Neural crest cell (in vitro differentiated cells): ENCODE measurements at places on chromosomes 1 and 21.
A peak's percentile ranks its signal among the peaks of the same experiment; 100 is the strongest.

DNA sequence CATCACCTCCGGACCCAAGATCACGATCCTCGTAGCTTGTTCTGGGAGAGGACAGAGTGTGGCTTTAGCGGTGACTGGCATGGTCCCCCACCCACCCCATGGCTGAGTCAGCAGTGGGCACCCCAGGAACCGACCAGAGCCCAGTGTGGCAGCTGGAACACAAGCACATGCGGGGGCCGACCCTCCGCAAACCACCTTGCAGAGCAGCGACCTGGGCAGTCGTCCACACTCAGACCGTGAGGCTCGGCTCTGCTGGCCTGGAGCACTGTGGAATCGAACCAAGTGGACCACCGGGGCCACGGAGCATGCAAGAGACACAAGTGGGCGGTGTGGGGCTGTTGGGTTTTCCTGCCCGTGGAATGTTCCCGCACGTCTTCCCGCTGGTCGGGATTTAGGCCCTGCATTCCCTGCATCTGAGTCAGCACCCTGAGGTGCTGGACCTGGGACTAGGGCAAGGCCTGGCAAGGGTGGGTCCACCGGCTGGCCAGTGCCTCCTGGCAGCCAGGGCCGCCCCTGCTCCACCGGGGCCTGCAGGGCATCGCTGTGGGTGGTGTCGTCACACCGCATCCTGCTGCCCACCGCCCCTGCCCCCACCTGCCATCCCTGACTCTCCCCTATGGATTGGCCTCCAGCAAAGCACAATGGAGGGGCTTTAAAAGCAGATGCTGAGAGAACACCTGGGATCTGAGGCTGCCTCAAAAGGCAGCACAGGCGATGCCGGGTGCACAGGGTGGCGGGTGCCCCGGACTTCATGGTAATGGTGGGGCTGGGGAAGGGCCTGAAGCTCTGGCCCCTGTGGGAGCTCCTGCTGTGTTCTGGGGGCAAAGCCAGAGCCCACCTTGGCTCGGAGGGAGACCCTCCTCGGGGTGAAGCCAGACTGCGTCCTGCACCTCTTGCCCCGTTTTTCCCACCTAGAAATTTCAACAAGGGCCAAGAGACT, 18.5 kb downstream of the MORN1 start:
- H3K36me3 ChIP-seq = peaks cover 9% of the 10 kb centered on the region
- no peaks in the 10 kb centered on the region for H3K27me3 ChIP-seq
- H3K4me1 ChIP-seq = no peaks in the 10 kb centered on the region
- no peak for DNase-seq

DNA sequence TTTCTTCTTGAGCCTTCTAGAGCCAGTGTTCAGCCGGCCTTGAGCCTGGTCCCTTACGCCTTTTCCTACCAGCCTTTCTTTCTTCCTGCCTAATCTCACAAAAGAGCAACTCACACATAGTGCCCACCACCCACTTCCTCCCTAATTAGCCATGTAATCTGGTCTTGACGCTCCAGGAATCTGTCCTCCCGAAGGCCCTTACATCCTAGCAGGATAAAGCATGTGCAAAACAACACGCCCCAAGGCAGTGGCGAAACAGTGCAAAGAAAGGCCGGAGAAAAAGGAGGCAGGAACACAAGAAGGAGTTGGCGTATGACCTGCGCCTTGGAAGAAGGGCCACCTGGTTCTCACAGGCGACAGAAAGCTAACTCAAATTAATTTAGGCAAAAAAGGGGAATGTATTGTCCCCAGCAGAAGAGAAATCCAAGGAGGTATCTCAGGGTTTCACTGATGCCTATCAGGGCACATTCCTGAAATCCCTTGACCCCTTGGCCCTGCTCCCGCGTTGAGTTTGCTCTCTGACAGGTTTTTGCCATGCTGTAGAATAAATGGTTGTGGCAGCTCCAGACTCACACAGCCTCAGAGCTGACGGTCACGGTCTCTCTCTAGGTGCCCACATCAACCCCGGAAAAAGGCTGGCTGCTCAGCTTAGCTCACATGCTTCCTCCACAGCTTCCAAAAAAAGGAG, 79.0 kb downstream of the ZNF281 start:
- peak overlapping the region; percentile 22 for H3K27ac ChIP-seq
- peaks cover 22% of the 10 kb centered on the region for H3K4me1 ChIP-seq
- no peak for DNase-seq
- no peaks in the 10 kb centered on the region for H3K36me3 ChIP-seq

DNA sequence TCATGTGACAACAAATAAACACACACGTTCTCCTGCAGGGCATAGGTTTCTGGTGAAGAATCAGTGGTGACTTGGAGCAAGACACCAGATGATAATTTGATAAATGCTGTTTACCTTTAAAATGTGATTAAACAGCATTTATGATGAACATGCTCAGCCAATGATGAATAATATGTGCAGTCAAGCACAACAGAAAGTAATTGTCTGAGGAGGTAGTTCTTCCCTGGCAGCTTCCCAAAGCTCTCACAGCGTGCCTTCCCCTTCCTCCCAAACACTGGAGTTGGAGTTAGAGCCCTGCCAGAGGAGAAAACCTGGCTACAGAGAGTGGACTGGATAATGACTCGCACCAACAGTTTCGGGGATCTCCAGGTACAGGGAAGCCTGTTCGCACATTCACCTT, 463.5 kb downstream of the SMYD3 start:
- peaks cover 5% of the 10 kb centered on the region for H3K36me3 ChIP-seq
- no peaks in the 10 kb centered on the region for H3K4me1 ChIP-seq

DNA sequence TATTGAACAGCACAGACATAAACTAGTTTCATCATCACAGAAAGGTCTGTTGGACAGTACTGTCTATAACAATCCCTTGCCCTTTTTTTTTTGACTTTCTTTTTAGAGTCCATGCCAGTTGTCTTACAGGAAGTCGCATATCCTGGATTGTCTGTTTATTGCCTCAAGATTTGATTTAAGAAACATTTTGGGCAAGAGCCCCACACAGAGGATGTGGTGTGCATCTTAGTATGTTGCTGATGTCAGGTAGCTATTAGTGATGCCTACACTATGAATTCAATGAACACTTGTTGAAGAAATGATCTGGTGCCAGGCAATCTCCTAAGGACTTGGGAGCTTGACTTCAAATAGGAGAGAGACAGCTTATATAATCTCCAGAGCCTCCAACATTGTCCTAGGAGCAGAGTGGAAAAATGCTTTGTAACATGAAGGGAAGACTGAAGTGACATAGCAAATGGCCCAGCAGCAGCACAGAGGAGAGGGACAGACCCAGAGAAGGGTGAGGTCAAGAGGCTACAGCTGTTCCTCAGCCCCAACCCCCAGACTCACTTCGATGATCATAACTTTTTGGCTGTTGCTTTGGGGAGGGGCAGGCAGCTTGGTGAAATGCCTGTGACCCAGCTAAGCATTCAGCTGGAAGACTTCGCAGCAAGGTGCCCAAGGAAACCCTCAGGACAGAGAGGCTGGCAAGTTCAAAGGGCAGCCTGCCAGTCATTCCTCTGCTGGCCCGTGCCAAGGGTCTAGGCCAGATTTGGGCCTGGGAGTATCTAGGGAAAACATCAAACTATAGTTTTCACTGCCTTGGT, 7.5 kb upstream of the RAB29 start:
- H3K4me3 ChIP-seq = no peak overlapping the region
- H3K4me1 ChIP-seq = no peaks in the 10 kb centered on the region
- no peaks in the 10 kb centered on the region for H3K36me3 ChIP-seq
- H3K27ac ChIP-seq = no peak overlapping the region
- no peak for DNase-seq

- DNase-seq = no peak
- H3K36me3 ChIP-seq = no peaks in the 10 kb centered on the region
- H3K27ac ChIP-seq = no peak overlapping the region
- peaks cover 6% of the 10 kb centered on the region for H3K27me3 ChIP-seq
- no peaks in the 10 kb centered on the region for H3K4me1 ChIP-seq
Measured at GRCh38 chr1:114302821-114303220, 149.2 kb upstream of the SYT6 start.

DNA sequence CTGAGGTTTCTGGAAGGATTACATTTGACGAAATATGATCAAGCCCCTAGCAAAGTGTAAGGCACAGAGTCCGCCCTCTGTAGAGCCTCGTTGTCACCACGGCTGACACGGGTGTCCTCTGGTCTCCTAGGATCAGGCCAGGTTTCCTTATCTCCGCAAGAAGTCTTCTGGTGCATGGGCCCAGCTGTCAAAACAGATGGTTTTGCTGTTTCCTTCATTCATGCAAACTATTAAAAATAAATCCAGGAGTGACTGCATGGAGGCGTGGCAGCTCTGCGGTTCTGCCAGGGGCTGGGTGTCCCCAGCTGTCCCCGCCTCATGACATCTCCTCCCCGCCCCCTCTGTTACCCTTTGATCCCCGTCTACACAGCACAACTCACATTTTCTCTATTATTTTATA, 209.0 kb downstream of the DYRK1A start:
- H3K27ac ChIP-seq = no peak overlapping the region
- DNase-seq = no peak
- H3K27me3 ChIP-seq = no peaks in the 10 kb centered on the region

DNA sequence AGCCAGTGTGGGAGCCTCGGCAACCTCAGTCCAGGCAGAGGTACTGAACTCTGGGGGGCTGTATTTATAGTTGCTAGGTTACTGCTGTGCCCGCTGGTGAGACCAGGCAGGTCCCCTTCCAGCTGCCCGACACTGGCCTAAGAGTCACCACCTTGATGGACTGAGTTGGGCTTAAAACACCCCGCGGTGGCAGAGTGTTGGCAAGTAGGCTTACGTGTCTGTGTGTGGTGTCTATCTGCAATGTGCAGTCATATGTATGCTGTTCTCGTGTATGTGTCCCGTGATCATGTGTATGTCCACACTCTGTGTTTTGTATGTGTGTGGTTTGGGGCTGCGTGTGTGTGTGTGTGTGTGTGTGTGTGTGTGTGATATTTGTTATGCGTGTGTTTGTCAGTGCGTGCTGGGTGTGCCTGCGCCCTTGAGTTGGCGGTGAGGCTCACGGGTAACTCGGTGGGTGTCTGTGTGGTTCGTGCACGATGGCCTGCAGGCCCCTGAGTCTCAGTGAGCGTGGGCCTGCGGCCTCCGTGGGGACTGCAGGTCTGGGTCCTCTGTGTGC, 65.5 kb downstream of the MEF2D start:
- H3K4me1 ChIP-seq = peaks cover 13% of the 10 kb centered on the region
- no peak for DNase-seq
- H3K4me3 ChIP-seq = no peak overlapping the region
- H3K27ac ChIP-seq = no peak overlapping the region

DNA sequence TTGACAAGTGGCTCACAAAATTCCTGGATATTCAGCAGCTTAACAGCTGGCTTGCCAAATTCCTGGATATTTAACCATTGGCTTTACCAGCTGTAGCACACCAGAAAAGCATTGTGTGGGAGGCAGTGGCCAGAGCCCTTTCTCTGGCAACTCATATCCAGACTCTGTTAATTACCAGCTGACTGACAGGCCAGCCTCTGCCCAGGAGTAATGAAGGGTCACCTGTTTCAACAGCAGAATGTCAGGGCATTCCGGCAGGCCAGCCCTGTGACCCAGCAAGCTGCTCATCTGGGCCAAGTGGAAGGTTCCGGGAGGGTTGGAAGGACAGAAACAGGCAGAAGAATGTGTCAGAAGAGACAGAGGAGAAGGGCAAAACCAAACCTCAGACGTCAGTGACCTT, 35.2 kb upstream of the KIRREL1 start:
- no peaks in the 10 kb centered on the region for H3K36me3 ChIP-seq
- H3K4me3 ChIP-seq = no peak overlapping the region
- DNase-seq = no peak
- H3K27ac ChIP-seq = no peak overlapping the region

GRCh38 chr1:217274416-217274815, 356.5 kb downstream of the GPATCH2 start:
- H3K36me3 ChIP-seq = no peaks in the 10 kb centered on the region
- no peak overlapping the region for H3K4me3 ChIP-seq
- H3K27ac ChIP-seq = no peak overlapping the region

DNA sequence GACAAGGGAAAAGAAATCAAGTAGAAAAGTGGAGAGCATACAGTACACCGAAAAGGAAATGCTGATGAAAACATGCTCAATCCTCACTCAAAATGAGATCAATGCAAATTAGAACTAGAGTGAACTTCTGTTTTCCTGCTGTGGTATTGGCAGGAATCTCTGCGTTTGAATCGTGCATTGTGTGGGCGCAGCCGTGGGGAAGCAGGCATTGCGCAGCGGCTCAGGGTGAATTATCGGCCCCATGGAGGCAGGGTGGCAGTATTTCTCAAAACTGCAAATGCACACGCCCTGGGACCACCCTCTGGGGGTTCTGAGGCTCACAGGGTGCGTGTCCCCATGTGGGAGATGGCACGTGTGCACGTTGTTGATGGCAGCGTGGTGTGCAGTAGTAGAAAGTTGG, 140.6 kb downstream of the PEX14 start:
- no peak overlapping the region for H3K4me3 ChIP-seq
- no peaks in the 10 kb centered on the region for H3K27me3 ChIP-seq
- H3K36me3 ChIP-seq = peaks cover 2% of the 10 kb centered on the region
- no peak for DNase-seq

- peak overlapping the region; percentile 53 for H3K27ac ChIP-seq
- DNase-seq = no peak
- H3K36me3 ChIP-seq = peaks cover 41% of the 10 kb centered on the region
- peaks cover 2% of the 10 kb centered on the region for H3K27me3 ChIP-seq
Measured at GRCh38 chr1:42937836-42938644, 20.6 kb downstream of the SLC2A1 start.

- no peak for DNase-seq
- no peaks in the 10 kb centered on the region for H3K36me3 ChIP-seq
- H3K27ac ChIP-seq = no peak overlapping the region
- H3K4me3 ChIP-seq = no peak overlapping the region
- peaks cover 5% of the 10 kb centered on the region for H3K4me1 ChIP-seq
Measured at GRCh38 chr1:188425687-188426086, 1596.9 kb downstream of the PLA2G4A start.

- H3K27me3 ChIP-seq = no peaks in the 10 kb centered on the region
- H3K36me3 ChIP-seq = peaks cover 17% of the 10 kb centered on the region
- no peak overlapping the region for H3K27ac ChIP-seq
- H3K4me3 ChIP-seq = peak overlapping the region; percentile 52
Measured at GRCh38 chr1:157135646-157136045, 2.5 kb downstream of the ETV3 start.

- peaks cover 51% of the 10 kb centered on the region for H3K4me1 ChIP-seq
- no peaks in the 10 kb centered on the region for H3K27me3 ChIP-seq
- no peaks in the 10 kb centered on the region for H3K36me3 ChIP-seq
- no peak for DNase-seq
- peak overlapping the region; percentile 58 for H3K4me3 ChIP-seq
Measured at GRCh38 chr1:94113589-94114226, 7.2 kb downstream of the ABCA4 start.

DNA sequence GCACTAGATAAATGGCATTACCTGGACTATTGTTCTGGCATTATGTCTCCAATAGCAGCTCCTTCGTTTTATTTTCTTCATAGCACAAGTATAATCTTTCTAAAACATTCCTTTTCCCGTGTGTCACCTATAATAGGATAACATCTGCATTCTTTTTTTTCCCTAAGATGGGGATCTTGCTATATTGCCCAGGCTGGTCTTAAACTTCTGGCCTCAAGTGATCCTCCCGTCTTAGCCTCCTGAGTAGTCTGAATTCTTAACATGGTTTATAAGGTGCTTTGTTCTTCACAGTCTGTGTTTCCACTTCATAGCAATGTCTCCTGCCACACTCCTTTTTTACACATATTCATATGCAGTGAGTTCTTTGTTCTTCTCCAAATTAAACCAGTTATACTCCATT, 8.6 kb upstream of the MOV10 start:
- no peaks in the 10 kb centered on the region for H3K4me1 ChIP-seq
- no peak overlapping the region for H3K27ac ChIP-seq
- H3K4me3 ChIP-seq = no peak overlapping the region
- peaks cover 23% of the 10 kb centered on the region for H3K36me3 ChIP-seq
